Endothelial cell of umbilical vein (primary cell): ENCODE measurements at places on chromosomes 12 and 14. TPM values are rescaled to one million over a fixed set of nuclear protein-coding genes. Genes with fewer than 3 reads are reported as not detected.

- DNase-seq = no peak
Measured at GRCh38 chr14:22390824-22391461, 198.1 kb downstream of the DAD1 start.

The CATSPERB gene
- polyA plus RNA-seq = not detected in 2 replicates

DNA sequence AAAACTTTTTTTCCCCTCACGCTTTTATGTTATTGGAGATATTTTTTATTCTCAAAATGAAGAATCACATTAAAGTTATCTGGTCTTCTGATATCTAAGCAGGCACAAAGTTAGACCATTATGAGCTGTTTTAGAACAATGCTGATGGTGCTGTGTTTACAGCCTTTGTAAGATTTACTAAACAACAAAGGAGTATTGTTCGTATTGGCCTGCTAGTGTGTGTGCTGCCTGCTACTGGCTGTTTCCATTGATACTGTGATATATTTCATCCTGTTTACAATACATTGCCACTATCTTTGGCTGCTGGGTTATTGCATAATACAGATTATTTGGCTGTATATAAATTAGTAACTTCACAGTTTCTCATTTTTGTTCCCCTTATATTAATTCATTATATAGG is 220.8 kb downstream of the ITPR2 start:
- DNase-seq = no peak

The STYK1 gene
- 6.0 and 7.7 TPM in 2 replicates for polyA plus RNA-seq

DNA sequence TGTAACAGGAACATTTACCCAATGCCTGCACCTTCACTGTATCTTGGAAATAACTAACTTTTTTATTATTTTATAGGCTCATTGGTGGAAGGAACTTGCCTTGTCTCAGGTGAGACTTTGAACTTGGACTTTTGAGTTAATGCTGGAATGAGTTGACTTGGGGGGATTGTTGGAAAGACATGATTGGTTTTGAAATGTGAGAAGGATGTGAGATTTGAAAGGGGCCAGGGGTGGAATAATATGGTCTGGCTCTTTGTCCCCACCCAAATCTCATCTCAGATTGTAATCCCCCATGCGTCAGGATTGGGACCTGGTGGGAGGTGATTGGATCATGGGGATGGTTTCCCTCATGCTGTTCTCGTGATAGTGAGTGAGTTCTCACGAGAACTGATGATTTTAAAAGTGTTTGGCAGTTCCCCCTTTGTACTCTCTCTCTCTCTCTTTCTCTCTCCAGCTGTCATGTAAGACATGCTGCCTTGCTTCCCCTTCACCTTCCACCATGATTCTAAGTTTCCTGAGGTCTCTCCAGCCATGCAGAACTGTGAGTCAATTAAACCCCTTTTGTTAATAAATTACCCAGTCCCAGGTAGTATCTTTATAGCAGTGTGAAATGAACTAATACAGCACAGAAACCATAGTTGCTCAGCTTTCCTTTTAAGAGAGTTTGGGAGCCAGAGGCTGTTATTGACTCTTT is 244.1 kb downstream of the BTG1 start:
- no peak for DNase-seq

DNA sequence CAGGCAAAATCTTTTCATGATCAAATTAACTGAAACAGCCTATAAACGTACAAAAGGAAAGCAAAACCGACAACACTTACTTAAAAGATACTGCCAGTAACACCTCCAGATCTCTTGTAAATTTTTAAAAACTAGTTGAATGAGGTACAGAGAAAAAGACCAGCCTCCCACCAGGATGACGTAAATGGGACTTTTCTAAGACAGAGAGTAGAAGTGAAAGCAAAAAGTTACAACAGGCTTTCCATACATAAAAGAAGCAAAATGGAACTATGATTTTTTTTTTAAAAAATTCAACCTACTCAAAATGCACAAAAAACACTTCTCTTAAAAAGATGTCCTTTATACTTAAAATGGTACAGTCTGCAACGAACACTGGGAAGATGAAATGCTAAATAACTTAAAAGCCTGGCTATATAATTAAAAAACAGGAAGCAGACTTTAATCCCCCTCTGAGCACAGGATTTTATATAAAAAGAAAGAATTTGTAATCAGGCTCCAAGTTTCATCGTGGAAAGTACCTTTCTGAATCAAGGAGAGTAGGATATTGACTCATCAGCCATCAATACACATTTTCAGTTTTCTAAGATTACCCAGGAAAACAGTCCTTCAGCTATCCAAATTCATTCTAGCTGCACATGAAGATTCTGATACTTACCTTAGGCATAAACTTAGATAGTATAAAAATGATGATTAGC is 14.2 kb upstream of the MYO1A start:
- no peak for DNase-seq
